ENCODE measurements at places on chromosomes 4 and X.
A peak's percentile ranks its signal among the peaks of the same experiment; 100 is the strongest.

- no peak for DNase-seq
These were observed 51.1 kb downstream of the MCUB start for GRCh38 chr4:109611045-109611646.

DNA sequence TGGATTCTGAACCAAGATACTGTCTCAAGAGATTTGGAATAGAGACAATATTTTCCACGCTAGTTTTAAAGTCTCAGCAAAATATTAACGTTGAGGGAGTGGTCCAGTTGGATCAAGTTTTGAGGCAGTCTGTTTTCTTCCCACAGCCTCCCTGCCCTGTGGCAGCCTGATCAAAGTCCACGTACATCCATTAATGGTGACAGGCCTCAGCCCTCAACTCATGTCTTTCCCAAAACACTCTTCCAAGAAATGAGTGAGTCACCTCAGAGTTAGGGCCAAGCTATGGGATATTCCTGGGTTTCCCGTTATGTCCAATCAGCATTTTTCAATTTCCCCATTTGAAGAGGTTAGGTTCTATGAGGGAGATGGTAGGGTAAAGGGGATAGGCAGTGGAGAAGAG, 28.5 kb downstream of the EGFL6 start:
- no peak for DNase-seq

DNA sequence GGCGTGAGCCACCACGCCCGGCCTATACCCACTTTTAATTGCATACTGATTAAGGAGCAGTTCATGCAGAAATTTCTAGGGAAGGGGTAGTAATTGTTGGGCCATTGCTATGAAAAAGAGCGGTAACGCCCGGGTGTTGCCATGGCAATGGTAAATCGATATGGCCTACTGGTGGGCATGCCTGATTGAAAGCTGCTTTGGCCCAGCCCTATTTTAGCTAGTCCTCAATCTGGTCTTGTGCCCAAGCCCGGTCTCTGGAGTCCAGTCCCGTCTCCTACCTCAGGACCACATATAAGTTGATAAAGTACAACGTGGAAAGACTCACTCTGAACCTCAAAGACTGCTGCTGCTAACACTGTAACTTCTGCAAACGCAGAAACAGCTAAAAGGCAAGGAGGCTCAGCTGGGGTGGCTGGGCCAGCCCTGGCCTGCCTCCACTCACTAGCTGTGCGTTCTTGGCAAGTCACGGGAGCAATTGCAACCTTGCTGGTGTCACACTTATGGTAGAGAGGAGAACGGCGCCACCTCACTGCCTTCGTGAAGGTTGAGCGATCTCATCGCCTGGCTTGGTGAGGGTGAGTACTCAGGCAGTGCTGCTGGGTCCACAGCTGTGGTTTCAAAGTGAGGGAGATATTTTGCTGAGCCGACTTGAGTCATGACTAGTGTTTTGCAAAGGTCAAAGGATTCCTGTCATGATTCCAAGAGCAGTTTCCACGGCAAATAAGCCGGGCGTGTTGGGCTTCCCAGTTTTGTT, 57.0 kb upstream of the GRPEL1 start:
- DNase-seq, result peak; percentile 49

GRCh38 chr4:26647523-26648224, 63.8 kb downstream of the TBC1D19 start:
- DNase-seq, result no peak

GRCh38 chr4:69749771-69750170, 10.6 kb downstream of the SULT1B1 start:
- DNase-seq, result no peak

- no peak for DNase-seq
These were observed 32.7 kb upstream of the AMBN start for GRCh38 chr4:70559211-70559830.

- no peak for DNase-seq
These were observed 6.1 kb upstream of the BDH2 start for GRCh38 chr4:103105558-103106356.

DNA sequence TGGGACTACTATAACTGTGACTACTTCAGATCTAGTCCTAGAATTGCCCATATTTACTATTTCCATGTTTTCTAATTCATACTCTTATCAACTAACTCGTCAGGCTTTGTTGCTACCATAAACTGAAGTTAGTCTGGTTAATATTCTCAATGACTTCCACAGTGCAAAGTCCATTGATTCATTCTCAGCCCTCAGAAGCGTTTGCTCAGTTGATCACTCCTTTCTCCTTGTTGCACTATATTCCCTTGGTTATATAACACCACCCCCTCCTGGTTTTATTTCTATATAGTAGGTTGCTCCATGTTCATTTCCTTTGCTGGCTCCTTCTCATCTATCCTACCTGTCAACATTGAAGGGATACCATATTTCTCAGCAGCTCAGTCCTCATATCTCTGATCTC, 27.2 kb upstream of the SLC6A14 start:
- no peak for DNase-seq

DNA sequence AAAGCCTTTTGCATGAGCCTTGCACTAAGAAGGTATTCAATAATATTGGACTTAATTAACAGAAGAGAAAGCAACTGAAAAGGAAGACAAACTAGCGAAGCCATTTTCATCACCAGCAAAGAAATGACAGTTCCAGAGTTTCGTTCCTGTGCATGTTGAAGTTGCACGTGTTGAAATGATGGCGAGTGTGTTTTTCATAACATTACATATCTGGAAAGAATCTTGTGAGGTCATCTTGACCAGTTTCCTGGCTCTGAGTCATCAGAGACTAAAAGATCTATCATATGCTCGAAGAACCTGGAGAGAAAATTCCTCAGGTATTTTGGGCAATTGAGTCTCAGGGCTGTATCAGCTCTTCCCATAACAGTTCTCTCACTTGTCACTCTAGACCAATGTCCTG, 106.2 kb upstream of the MAML3 start:
- no peak for DNase-seq

- no peak for DNase-seq
These were observed 34.2 kb downstream of the TBC1D14 start for GRCh38 chr4:6943885-6944225.

DNA sequence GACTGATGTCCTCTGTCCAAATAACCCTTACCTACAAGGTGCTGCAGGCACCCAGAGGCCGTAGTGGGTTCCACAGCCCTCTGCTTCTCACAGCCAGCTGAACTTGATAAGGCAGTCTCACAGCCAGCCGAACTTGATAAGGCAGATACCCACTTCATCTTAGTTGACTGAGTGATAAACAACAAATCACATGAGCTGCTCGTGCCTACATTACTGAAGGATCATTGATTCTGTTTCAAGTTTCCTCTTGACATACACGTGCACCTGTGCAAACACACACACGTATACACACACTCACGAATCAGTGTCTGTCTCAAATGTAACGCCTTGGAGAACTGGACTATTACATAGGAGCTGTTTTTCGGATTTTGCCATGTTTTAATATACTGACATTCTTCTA, 276.3 kb downstream of the DCTD start:
- no peak for DNase-seq

DNA sequence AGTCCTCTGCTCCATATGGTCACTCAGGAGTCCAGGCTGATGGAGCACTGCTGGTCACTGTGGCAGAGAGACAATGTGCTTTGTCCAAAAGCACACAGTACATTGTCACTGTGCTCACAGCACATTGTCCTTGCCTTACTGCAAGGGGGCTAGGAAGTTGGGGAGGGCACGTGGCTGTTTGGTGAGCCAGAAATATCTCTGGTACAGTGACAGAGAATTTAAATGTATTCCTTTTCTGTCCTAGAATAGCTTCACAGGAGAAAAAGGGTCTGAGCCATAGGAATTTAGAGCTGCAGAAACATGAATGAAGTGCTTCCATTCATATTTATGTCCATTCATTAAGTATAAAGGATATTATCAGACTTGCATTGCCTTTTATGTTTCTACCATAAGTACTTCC, 110.8 kb upstream of the TRIM2 start:
- DNase-seq, result no peak

- DNase-seq, result no peak
These were observed 3.5 kb downstream of the BCOR start for GRCh38 chrX:40094041-40094899.

DNA sequence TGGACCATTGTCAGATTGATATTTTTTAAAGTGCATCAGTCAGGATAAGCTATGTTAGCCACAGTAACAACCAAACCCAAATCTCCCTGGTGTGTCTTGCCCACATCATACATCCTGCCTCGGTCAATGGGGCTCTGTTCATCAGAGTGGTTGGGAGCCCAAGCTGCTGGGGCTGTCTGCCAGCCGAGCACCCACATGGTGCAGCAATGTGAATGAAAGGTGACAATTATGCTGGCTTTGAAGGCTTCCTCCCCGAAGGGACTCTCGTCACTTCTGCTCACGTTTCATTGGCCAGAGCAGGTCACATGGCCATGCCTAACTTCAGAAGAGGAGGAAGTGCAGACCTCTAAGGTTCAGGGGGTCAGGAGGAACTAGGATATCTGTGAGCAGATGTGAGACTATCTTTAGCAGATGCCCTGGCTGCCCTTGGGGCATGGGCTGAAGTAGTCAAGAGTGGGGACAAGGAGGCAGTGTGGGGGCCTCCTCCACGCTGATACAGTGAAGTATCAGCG, 1.3 kb upstream of the JAKMIP1 start:
- no peak for DNase-seq

DNA sequence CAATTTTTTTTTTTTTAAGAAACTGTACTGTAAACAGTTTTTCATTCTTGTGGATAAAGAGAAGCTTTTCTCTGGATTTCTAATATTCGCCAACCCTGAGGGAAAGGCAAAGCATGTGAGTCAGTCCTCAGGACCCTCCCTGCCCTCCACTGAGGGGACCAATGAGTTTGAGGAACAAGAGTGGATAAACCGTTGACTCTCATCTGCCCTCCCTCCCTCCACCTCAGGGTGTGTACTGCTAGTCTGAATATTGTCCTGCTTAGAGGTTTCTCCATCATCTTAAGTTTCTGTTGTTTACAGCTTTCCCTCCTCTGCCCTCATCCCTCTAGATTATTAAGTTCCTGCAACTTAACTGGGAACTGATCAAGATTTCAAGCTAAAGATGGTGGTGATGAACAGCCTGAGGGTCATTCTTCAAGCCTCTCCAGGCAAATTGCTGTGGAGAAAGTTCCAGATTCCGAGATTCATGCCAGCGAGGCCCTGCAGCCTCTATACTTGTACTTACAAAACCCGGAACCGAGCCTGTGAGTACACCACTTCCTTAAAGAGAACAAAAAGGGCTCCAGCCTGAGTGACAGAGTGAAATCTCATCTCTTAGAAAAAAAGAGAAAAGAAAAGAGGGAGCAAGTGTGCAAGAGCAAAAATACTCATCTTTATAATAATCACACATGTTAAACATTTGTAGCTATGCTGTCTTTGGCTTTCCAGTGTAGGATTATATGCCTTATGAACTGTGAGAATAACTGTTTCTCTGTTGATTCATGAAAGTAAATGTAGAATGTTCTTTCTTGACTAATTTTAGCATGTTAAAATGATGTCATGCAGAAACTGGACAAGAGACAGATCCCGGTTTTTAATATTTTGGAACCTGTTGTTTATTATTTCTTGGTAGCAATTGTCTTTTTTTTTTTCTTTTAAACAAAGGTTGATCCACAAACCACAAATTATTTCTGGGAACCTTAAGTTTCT, 11.9 kb downstream of the CA5B start:
- DNase-seq, result no peak

- peak; percentile 55 for DNase-seq
These were observed at the start of gene TRPC3 for GRCh38 chr4:121951521-121952110. Gene TRPC3, minus strand, starts transcription at chr4:121952060. Its CDS starts 380 bp downstream, at chr4:121951680.

DNA sequence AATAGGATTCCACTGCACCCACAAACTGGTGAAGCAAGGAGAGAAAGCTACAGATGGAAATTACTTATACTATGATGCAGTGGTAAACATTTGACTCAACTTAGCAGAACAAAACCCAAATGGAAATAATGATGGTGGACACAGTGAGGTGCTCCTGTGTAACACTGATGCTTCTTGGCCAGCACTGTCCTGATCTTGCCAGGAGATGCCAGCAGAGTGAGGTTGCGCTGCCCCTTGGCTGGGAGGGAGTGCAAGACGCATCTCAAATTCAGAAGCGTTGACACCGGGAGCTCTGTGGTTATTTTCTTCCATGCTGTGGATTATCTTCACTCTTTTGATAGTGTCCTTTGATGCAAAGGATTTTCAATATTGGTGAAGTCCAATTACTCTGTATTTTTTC, 22.0 kb upstream of the ARSH start:
- no peak for DNase-seq

DNA sequence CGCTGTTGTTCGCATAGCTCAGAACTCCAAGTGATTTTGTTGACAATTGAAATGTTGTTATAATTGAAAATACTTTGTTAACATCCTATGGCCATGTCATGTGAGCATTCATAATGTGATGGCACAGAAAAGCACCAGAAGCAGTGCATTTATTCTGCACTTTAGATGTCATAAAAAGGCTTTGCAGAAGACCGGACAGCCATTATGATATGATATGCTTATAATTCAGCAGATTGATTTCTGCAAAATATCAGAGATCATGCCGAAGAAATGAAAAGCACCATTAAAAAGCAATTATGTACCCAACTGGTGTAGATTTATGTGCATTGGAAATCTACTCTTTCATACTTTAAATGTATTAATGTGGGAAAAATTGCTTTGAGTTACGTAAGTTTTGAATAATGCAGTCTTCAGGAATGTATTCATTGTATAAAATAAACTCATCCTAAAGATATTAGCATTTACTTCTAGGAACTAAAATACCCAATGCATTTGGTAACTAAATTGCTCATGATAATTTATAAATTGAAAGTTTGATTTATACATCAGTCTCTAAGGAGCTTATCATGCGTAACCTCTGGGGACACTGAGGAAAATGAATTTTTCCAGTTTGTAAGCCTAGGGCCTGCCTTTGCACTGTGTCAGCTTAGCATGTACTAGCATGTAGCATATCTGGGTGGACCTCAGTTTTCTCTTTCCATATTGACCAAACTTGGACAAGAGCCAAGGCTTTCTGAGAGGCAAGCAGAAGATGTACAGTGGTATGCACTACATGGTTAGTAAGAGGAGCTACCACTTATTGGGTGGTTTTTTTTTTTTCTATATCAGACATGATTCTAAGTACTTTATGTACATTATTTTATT, 43.6 kb downstream of the TLR10 start:
- no peak for DNase-seq

DNA sequence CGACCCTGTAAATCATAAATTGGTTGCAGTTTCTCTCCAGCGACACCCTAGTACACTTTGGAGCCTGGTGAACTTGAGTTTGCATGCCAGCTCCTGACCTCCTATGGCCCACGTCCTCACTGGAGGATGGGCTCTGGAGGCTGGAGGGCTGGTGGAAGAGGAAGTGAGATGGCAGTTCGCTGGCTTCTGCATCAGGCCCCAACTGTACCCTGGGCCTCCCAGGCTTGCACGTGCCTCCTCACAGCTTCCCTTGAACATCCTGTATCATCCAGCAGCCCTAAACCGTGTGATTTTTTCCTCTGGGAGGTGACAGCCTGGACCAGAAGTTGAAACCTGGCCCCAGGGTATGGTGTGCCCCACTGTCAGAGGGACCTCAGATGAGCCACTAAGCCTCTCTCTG, 78.5 kb downstream of the HTRA3 start:
- DNase-seq, result no peak

DNA sequence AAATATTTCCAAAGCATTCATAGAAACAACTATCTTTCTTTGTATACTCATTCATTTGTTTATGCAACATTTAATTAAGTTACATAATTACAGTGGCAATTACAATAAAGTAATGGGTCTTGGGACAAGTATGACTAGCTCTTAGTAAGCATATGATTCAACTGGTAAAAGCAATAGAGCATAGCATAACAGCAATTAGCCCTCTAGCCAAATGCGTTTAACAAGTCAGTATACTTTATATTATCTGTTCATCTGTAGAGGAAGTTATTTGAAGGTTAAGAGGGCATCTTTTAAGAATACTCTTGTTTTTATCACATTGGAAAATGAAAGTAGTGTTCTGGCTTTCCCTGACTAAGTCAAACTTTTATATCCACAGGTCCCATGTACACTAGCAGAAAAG, 198.1 kb upstream of the UGT8 start:
- no peak for DNase-seq

- no peak for DNase-seq
These were observed 24.1 kb downstream of the OCIAD1 start for GRCh38 chr4:48854982-48855381.
